HTR-8/SVneo (cell line): ENCODE measurements at places on chromosomes 12 and 14.
A peak's percentile ranks its signal among the peaks of the same experiment; 100 is the strongest.

- no peak for DNase-seq
Measured at GRCh38 chr14:98937712-98938505, 334.1 kb downstream of the BCL11B start.

GRCh38 chr12:92929983-92930382 lies 888 bp upstream of the EEA1 start:
- DNase-seq = no peak

DNA sequence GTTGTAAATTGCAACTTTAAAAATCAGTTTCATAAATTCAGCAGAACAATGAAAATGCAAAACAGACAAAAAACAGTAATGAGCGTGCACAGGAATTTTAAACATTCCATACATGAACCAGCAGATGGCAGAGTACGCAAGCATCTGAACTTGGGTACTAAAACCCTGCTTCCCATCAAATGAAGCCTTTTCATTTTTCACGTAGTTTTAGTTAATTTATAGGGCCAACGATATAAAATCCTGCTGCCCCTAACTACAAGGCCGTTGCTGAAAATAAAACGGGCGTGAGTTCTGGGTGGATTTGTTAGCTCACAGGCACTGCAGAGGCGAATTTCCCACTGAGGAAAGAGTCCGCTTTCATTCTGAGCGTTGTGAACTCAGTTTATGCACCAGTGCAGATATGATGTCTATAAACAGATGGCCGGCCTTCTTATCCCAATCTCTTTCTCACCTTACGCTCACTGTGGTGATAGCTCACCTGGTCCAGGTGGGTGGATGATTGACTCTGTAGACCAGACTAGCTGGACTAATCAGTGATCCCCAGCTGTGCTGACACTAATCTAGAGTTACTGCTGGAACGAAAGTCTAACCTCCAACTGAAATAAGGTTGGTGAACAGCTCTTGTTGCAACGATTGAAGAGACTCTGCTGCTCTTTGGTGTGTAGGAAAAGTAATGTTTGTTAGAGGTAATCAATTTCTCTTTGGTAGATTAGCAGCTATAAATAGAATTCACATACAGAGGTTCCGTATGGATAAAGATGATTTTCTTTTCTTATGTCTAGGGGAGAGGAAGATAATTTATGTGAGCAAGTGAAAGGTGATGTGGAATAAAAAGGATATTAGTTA lies 89.2 kb downstream of the PDZRN4 start:
- DNase-seq = peak; percentile 27

- DNase-seq = no peak
Measured at GRCh38 chr12:95202691-95203486, 14.4 kb downstream of the FGD6 start.

DNA sequence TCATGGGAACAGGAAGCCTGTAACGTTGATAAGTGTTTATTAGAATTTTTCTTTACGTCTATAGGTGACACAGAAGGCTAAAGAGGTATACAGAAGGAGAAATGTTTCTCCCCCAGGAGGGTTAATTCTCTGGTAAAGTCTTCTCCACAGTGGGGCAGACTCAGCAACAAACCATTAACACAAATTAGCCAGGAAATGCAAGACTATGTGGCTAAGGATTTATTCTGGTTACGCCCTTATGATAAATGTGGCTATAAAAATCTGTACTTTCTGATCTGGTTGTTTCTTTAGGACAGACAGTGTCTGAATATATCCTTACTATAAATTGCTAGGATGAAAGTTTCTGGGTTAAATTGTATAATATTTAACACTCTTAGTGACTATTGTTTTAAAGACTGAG lies 423.3 kb downstream of the FLRT2 start:
- no peak for DNase-seq

GRCh38 chr14:54629183-54629582 lies 62.3 kb downstream of the SAMD4A start:
- no peak for DNase-seq

- no peak for DNase-seq
Measured at GRCh38 chr14:68729556-68729955, 63.3 kb downstream of the ZFP36L1 start.

DNA sequence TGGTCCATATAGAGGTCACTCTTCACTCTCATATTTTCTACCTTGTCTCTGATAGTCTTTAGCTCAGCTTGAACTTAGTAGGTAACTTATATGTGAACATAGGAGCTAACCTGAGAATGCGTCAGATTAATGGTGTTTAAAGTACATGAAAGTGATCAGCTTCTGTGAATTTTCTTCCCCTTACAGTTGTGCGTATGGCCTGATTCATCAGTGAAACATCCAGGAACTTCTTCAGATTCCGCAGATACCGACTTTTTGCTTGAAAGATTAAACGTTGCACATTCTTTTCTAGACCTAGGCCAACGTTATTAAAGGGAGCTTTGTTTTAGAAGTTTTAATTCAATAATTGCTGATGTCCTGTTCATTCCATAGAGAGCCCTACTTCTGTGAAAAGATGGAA lies 1945.1 kb upstream of the SEL1L start:
- peak; percentile 9 for DNase-seq

- no peak for DNase-seq
Measured at GRCh38 chr14:55713486-55713885, 133.5 kb downstream of the KTN1 start.

GRCh38 chr12:103696101-103696500 lies 109.0 kb downstream of the STAB2 start:
- DNase-seq = no peak

DNA sequence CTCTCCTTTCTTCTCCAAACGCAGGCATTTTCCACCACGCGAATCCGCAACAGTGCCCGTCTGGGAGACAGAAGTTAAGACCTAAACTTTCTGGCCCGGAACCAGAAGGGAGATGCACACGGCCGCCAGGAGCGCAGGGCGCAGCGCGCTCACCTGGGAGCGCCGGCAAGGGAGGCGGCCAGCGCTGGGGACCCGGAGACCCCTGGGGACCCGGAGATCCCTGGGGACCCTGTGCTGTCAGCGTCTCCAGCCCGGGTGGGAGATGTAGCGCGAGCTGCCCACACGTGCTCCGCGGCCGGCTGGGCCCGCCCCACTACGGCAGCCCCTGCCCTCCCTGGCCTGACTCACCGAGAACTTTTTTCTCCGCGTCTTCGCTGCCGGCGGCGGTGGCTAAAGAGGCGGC lies 620 bp downstream of the YBX3 start:
- DNase-seq = no peak

DNA sequence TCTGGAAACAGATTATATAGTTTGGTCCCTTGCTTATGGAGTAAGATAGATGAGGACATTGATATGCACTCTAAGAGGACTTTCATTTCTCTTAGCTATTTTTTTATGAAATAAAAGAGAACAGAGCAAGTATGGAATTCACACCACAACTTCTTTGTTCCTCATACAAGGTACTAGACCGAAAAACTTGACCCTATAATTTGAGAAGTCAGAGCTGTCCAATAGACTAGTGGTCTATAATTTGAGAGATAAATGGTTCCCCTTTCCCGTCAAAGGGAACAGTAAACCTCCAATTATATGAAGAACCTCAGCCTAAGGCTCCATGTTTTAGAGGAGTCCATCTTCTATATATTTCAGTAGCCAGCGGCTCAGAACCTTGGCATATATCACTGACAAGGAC lies 58.5 kb upstream of the HIF1A start:
- no peak for DNase-seq

DNA sequence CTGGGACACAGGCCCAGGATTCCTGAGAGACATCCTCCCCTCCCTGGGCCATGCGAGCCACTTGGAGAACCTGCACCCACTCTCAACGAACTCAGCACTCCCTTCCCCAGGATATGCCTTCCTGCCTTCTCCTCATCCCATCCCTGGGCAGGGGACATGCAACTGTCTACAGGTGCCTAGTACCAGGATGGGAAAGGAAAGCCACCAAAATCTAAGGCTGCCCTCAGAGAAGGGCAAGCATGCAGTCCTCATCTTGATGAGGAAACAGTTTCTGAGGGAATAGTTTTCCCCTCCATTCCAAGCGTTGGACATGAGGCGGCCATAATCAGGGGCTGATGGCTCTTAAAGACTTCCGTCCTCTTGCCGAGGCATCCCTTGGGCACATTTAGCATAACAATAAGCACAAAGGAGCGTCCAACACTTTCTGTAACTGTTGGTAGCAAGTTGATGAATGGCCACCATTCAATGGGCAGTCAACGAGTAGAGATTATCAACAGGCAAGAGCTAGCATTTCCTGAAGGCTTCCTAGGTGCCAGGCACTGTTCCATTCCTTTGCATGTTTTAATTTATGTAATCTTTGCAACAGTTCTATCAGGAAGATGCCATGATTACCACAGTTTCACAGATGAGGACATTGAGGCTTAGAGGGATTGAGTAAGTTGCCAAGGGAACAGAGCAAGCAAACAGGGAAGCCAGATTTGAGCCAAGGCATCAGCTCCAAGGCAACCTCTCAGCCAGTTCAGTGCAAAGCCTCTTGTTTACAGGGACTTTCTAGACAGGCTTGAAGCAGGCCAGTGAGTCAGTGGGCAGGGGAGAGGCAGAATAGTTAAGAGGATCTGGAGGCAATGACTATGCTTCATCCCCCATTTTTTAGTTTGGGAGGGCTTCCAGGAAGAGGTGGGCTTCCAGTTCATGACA lies 105.1 kb downstream of the SINHCAF start:
- DNase-seq = no peak

DNA sequence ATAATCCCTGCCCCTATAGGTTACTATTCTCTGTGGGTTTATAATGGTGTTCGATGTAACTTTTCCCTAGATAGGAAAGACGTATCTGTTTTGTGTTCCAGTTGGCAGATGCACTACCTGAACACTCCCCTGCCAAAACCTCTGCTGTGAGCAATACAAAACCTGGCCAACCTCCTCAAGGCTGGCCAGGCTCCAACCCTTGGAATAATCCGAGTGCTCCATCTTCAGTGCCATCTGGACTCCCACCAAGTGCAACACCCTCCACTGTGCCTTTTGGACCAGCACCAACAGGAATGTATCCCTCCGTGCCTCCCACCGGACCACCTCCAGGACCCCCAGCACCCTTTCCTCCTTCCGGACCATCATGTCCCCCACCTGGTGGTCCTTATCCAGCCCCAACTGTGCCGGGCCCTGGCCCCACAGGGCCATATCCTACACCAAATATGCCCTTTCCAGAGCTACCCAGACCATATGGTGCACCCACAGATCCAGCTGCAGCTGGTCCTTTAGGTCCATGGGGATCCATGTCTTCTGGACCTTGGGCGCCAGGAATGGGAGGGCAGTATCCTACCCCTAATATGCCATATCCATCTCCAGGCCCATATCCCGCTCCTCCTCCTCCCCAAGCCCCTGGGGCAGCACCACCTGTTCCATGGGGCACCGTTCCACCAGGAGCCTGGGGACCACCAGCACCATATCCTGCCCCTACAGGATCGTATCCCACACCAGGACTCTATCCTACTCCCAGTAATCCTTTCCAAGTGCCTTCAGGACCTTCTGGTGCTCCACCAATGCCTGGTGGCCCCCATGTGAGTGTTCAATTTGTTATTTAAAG lies 11.3 kb downstream of the MAPK1IP1L start:
- no peak for DNase-seq

DNA sequence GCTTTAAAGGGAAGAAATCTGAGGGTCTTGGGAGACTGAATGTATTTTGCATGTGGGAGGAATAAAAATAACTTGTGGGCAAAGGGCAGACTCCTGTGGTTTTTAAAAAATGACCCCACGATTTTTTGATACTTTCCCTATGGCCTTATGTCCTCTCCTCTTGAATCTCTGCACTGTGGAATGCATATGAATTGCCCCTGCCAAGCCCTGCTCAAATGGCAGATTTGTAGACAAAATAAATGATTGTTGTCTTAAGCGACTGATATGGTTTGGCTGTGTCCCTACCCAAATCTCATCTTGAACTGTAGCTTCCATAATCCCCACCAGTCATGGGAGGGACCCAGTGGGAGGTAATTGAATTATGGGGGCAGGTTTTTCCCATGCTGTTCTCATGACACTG lies 223.8 kb downstream of the DACT1 start:
- DNase-seq = no peak

GRCh38 chr12:43758247-43758727 lies 303 bp downstream of the PUS7L start:
- peak; percentile 22 for DNase-seq
